Stimulated activated CD4-positive, alpha-beta T cell treated with anti-CD3 and anti-CD28 coated beads, Interleukin-4, amount 100 ng/mL, for 4 hours (primary cell): ENCODE measurements at places on chromosomes 6 and 20.

DNA sequence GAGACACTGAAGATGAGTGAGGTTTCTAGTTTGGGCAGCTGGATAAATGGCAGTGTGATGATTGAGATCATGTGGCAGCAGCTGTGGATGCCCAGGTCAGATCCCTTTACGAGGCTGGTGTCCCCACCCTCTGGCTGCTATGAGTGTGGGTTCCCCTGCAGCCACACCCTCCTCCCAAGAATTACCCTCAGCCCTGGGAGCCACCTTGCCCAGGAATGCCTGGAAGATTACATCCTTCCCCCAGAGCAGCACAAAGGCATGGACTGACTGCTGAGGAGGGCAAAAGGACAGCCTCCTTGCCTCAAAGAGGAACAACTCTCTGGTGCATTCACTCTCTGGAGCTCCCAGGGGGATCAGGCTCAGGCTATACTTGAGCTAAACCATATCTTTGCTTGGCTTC lies 15.0 kb upstream of the PKHD1 start:
- DNase-seq: no peak

DNA sequence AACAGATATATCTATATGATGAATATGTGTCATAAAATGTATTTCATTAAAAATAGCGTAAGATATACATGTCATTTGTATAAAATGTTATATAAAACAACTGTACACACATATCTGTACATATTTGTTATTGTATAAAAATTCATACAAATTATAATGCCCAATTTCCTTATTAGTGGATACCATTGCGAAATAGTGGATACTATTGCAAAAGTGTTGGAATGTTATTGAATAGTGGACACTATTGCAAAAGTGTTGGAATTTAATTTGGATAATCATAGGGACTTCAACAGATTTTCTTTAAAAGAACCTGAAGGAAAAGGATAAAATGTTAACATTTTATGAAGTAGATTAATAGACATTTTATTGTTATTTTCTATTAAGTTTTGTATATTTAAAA lies 487.4 kb downstream of the HAO1 start:
- no peak for DNase-seq

- no peak for DNase-seq
Measured at GRCh38 chr6:135358985-135359384, 138.6 kb downstream of the AHI1 start.

GRCh38 chr6:161135695-161136591 lies 137.9 kb downstream of the AGPAT4 start:
- DNase-seq: no peak

DNA sequence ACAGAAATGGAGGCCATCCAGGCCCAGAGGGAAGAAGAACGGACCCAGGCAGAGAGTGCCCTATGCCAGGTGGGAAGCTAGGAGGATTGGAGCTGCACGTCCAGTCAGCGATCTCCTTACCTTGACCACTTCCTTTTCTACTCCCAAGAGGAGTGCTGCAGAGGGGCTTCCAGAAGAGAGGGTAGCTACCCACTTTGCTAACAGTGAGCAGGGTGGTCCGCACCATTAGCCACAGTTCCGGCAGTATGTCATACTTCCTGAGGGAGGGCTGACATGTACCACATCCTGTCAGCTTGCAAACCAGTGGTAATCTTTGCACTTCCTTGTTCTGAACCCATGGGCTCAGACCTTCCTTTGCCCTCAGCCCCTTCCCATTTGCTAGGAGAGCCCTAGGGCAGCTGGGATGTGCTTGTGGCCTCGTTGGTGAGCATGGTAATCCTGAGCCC lies 35.4 kb downstream of the CEP250 start:
- DNase-seq: peak; percentile 60

GRCh38 chr6:37990762-37991525 lies 171.4 kb downstream of the ZFAND3 start:
- no peak for DNase-seq

- no peak for DNase-seq
Measured at GRCh38 chr6:12802440-12802839, 85.9 kb downstream of the PHACTR1 start.

- DNase-seq: no peak
Measured at GRCh38 chr20:19560881-19561480, 197.1 kb upstream of the RIN2 start.

DNA sequence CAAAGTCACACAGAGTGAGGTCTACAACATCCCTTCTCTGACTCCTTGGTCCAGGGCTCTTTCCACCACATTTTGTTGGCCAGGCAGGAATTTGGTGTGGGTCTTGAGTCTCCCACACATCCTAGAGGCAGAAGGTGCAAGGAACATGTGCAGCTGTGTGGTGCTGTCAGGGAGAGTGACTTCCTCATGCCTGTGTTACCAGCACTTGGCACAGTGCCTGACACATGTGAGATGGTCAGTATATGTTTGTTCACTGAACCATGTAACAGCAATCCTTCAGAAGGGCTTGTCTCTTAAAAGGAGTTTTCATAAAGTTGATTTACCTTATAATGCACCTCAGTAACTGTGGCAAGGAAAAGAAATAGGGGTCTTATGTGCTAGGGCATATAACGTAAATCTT lies 168.5 kb downstream of the CDC5L start:
- DNase-seq: no peak

GRCh38 chr6:36716476-36717093 lies 19.0 kb downstream of the RAB44 start:
- DNase-seq: no peak
